ENCODE measurements at places on chromosomes 12 and 14.

DNA sequence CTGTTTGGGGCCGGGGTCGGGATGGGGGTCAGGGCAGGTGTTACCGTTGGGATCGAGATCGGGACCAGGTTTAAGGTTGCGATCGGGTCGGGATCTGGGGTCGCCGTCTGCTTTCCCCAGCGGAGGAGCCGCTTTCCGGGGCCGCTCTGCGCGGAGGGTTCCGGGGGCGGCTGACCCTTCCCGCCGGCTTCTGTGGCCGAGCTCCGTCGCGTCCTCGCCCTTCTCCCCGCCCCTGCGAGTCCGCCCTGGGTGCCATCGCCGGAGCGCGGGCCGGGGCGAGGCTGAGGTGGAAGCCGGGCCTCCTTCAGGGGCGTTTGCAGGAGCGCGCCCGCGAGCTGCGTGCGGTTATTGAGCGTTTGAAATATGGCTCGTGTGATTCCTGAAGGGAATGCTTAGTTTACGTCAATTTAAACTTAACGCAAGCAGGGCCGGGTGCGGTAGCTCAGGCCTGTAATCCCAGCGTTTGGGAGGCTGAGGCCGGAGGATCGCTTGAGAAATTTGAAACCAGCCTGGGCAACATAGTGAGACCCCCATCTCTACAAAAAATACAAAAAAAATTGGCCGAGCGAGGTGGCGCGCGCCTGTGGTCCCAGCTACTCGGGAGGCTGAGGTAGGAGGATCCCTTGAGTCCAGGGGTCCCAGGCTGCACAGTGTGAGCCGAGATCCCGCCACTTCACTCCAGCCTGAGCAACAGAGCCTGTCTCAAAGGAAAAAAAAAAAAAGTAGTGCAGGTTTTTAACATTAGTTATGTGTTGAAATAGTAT is 620 bp downstream of the PGAM5 start:
- peak; percentile 34 for DNase-seq

GRCh38 chr12:34033628-34034296 is 11.5 kb downstream of the ALG10 start:
- DNase-seq, result no peak

GRCh38 chr12:123941624-123942237 is 30.9 kb downstream of the CCDC92 start:
- no peak for DNase-seq

GRCh38 chr12:109804820-109805761 is 28.1 kb downstream of the TRPV4 start:
- peak; percentile 67 for DNase-seq

- DNase-seq, result no peak
Observed at GRCh38 chr12:75479963-75480461, 543 bp upstream of the GLIPR1 start.

GRCh38 chr12:3132636-3133404 is 55.6 kb downstream of the TSPAN9 start:
- no peak for DNase-seq

DNA sequence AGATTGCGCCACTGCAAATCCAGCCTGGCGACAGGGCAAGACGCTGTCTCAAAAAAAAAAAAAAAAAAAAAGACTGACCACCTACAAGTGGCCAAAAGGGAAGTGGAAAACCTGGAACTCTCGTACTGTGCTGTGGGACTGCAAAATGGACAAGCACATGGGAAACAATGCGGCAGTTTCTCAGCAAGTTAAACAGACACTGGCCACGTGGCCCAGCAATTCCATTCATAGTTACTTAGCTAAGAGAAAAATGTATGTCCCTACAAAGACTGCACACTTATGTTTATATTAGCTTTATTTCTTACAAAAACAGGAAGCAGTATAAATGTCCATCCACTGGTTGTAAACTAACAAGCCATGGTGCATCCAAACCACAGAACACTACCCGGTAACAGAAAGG is 5.6 kb downstream of the CHFR start:
- DNase-seq, result no peak

GRCh38 chr14:89621009-89621421 is 204.0 kb upstream of the FOXN3 start:
- peak; percentile 64 for DNase-seq

DNA sequence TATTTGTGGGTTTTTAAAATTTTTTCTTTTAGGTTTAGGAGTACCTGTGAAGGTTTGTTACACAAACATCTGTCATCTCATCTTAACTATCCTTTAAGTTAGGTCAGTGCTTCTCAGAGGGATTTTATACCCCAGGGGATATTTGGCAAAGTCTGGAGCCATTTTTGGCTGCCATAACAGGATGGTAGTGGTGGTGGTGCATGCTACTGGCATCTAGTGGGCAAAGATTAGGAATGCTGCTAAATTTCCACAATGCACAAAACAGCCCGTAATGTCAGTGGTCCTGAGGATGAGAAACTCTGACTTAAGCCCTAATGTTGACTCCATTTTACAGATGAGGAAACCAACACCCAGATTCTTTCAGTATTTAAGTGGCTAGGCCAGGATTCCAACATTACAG is 85.2 kb upstream of the MYF6 start:
- DNase-seq, result no peak

DNA sequence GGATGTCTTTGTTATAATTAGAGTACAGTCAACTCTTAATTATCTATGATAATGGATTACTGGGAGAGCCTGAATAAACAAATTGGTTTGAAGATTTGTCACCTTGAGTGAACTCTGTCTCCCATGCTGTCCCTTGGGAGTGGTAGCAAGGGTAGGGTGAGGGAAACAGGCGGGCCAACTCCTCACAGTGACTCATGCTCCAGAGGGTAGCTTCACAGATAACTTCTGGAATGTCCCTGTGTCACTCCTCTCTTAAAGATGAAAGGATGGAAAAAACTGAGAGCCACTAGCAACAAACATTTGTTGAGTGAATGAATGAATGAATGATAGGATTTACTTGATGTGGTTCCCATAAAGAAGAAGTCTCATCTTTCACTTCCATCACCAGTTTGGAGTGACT is 53.5 kb downstream of the RASSF9 start:
- DNase-seq, result no peak

GRCh38 chr12:2336409-2336829 is 283.6 kb downstream of the CACNA1C start:
- no peak for DNase-seq

GRCh38 chr12:21476949-21477348 is 24.5 kb downstream of the RECQL start:
- no peak for DNase-seq

- DNase-seq, result no peak
Observed at GRCh38 chr12:108119126-108119973, 9.7 kb upstream of the WSCD2 start.

GRCh38 chr12:122935318-122935717 is 30.9 kb downstream of the ABCB9 start:
- no peak for DNase-seq

GRCh38 chr14:44170101-44170500 is 337.0 kb downstream of the FSCB start:
- no peak for DNase-seq

DNA sequence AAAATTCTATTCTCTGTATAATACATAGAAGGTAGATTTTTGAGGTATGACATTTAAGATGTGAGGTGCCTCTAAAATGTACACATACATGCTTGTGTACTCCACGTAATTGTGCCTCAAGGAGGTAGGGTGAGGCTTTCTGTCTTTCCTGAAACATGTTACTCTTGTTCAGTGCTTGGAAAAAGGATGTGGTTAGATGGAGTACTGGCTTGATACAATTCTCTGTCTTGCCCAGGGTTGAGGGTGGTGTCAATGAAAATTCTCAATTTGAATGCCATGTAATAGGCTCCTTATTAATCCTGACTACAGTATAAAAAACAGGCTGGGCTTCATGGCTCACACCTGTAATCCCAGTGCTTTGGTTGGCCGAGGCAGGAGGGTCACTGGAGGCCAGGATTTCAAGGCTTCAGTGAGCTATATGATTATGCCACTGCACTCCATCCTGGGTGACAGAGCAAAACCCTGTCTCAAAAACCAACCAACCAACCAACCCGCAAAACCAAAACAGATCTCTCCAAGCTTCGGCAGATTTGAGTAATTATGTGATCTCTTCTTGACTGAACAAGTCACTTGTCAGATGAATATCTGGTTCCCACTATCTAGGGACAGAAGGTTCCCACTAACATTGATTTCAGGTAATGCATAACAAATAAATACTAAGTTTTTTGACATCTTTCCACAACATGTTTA is 41.6 kb downstream of the RCOR1 start:
- no peak for DNase-seq

DNA sequence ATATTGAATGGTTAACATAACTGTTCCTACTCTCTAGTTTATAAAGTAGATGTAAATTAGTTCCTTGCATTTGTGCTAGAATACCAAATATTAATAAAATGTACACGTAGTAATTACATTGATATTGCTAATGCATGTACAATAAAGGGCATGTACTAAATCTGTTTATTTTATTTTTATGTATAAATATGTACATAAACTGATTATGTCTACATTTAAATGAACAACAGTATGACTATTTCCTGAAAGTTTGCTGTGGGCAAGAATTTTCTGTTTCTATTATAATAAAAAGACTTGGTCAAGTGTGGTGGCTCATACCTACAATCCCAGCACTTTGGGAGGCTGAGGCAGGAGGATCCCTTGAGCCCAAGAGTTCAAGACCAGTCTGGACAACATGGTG is 257.2 kb upstream of the FOXN3 start:
- DNase-seq, result no peak

- DNase-seq, result no peak
Observed at GRCh38 chr12:4649358-4649661, 396 bp downstream of the NDUFA9 start.

DNA sequence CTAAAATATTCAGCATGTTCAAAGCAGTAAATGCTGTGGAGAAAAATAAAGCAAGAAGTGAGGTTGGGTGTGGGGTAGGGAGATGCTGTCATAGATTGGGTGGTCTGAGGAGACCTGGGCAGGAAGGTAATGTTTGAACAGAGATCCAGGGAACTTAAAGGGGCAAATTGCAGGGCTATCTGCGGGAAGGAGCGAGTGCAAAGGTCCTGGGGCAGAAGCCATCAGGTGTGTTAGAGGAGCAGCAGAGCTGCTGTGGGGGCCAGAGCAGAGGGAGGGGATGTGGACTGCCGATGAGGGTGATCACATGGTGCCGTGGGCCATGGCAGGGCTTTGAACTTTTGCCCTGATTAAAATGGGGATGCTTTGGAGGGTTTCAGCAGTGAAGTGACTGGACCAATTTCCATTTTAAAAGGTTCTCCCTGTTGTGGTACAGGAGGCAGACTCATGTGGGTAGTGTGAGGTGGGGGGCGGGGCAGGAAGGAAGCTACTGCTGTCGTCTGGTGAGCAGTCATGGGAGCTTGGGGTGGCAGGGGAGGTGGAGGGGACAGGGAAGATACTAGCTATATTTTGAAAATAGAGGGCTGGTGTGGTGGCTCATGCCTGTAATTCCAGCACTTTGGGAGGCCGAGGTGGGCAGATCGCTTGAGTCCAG is 145.0 kb downstream of the AACS start:
- DNase-seq, result no peak

GRCh38 chr14:29453045-29453444 is 474.6 kb downstream of the PRKD1 start:
- no peak for DNase-seq

GRCh38 chr14:56173365-56173922 is 55.2 kb downstream of the PELI2 start:
- DNase-seq, result no peak

DNA sequence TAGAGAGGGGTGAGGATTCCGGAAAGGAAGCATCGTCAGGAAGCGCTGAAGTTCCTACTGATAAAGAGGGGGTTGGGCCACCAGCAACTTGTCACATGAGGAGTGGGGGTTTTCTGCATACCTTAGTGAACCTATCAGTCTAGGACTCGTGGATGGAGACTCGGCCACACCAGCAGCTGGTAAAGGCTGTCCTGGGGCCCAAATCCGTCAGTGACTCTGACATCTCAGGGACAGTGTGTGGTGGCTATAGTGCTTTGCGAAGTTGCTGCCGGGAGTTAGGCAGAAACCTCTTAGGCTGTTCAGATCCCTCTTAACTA is 16.4 kb downstream of the RNASE2 start:
- DNase-seq, result no peak

DNA sequence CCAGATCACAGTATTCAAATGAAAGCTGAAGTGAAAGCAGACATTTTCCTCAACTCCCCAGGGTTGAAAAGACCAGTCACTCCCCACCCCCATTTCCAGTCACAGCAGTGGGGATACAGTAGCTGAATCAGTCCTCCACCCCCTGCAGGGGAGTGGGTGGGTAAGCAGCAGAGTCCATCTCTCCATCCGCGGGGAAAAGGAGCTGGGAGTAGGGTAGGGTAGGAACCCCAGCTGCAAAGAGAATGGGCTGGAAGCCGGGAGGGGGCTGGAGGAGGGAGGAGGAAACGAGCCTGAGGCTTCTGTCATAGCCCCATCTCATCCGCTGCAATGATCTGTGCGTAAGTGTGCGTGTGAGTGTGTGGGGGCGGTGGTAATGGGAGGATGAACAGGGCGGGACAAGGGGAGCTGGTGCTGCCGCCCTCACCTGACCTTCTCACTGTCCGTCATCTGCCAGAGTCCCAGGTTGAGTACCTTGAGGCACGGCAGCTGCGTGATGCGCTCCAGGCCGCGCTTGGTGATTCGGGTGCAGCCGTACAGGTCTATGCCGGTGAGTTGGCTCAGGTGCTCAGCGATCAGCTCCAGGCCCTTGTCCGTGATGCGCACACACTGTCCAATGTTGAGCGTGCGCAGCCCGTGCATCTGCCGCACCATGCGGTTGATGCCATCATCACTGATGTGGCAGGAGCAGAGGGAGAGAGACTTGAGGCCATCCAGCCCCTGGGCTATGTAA is 1.8 kb downstream of the FBXL14 start:
- DNase-seq, result peak; percentile 70

DNA sequence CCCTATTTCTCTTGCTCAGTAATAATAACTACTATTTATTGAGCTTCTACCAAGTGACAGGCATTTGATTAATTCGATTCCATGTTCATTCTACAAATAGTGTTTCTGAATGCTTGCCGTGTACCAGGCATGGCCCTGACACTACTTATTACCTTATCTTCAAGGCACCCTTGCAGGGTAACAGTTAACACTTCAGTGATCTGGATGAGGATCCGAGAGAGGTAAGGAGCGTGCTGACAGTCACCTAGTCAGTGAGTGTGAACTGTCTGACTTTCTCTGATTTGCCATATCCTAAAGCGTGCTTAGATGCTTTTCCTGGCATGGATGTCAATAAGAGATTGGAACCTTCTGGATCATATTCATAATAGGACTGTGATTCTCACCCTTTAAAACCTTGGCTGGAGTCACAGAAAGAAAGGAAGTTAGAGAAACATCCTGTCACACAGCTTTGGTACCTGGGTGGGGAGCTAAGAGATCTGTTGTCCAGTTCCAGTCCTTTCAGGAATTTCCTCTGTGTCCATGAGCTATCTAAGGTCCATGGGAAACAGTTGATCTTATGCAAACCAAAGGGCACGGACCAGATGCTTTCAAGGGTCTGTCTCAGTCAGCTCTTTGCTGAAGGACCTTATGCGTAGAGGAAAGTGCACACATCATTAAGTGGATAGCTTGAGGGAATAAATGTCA is 54.8 kb downstream of the PPFIBP1 start:
- DNase-seq, result no peak

DNA sequence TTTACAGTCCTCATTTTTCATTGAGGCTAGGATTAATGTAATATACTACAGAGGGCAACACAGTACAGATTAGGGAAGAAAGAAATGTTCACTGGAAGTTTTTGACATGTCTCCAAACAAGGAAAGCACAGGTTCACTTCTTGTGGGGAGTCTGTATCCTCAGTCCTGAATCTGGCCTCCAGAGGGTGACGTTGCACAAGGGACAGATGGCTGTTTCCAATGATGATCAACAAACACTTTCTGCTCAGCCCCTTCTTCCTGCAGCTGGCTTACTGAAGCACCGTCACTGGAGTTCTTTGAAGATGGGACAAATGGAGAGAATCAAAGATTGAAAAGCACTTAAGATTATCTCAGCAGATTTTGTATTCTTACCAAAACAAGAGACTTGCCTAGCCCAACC is 123.3 kb upstream of the OR4E1 start:
- no peak for DNase-seq

All from activated naive CD8-positive, alpha-beta T cell treated with anti-CD3 and anti-CD28 coated beads, Interleukin-2, amount 50 U/mL, for 24 hours (primary cell).